OCI-LY7 (cell line): ENCODE measurements at places on chromosomes 3 and 15.
A peak's percentile ranks its signal among the peaks of the same experiment; 100 is the strongest.

DNA sequence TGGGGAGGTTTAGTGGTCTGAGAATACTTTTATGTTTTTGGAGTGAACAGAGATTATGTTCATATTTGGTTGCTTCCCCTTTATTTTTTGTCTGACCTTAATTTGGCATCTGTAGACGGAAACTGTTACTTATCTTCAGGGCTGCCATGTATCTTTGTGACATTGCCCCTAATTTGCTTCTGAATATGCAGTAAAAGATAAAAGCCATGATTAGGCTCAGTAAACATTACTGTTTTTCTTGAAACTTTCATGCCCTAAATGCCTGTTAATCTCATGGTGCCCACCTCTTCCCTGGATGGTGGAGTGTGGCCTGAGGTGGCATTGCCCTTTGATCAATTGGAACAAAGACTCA, 106.7 kb downstream of the C3orf70 start:
- DNase-seq = no peak

- no peak for DNase-seq
Observed at GRCh38 chr15:100686021-100686724, 83.8 kb downstream of the ASB7 start.

- no peak for DNase-seq
Observed at GRCh38 chr3:141934354-141934753, 57.9 kb downstream of the ATP1B3 start.

DNA sequence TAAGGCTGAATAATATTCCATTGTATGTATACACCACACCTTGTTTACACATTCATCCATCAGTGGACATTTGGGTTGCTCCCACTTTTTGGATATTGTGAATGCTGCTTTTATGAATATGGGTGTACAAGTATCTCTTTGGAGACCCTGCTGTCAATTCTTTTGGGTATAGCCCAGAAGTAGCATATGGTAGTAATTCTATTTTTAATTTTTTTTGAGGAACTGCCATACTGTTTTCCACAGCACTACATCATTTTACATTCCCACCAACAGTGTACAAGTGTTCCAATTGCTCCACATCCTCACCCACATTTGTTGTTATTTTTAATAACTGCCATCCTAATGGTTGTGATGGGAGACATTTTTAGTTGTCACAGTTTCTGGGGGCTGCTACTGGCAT, 69.9 kb upstream of the PSMD6 start:
- DNase-seq = no peak

- DNase-seq = peak; percentile 1
Observed at GRCh38 chr3:117893638-117894037, 1141.0 kb downstream of the IGSF11 start.

GRCh38 chr15:77347197-77347596, 72.7 kb downstream of the PEAK1 start:
- DNase-seq = no peak
